Stimulated activated CD8-positive, alpha-beta memory T cell treated with anti-CD3 and anti-CD28 coated beads, Interleukin-15, amount 100 ng/mL, for 1 hour (primary cell): ENCODE measurements at places on chromosomes 11 and 22.

- DNase-seq, result no peak
Observed at GRCh38 chr11:38598418-38598817, 2000.4 kb upstream of the RAG2 start.

DNA sequence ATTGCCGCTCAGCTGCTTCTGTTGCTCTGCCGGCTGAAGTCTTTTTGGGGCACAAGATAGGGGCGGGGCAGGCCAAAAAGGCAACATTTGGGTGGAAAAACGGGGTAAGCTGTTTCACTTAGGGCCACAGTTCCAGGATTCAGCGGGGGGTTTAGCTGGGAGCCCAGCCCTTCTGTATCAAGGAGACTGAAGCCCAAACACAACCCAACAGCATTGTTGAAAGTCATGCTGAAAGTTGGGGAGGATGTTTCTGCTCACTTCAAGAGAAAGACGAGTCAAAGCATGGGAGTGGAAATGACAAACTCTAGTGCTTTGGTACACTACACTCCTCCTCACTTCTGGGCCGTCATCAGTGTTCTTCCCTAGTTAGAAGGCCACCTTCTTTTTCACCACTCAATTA is 56.1 kb upstream of the GNAZ start:
- no peak for DNase-seq

DNA sequence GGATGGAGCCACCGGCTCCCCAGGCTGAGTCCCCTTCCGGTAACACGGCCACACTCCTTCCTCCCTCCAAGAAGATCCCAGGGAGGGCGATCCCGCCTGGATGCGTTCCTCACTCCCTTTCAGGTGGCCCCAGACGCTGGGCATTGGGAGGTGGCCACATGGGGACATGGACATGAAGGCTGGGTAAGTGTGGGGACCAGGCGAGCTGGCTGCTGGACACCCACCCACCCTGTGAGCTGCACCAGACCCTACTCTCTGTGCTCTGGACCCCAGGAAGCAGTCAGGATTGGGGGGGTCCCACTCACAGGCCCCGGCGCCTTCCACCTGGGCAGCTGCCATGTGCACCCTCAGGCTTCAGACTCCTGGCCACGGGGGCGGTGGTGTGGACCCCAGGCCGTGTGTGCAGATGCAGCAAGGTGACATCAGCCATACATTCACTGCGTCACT is 932.8 kb downstream of the BRD1 start:
- no peak for DNase-seq

DNA sequence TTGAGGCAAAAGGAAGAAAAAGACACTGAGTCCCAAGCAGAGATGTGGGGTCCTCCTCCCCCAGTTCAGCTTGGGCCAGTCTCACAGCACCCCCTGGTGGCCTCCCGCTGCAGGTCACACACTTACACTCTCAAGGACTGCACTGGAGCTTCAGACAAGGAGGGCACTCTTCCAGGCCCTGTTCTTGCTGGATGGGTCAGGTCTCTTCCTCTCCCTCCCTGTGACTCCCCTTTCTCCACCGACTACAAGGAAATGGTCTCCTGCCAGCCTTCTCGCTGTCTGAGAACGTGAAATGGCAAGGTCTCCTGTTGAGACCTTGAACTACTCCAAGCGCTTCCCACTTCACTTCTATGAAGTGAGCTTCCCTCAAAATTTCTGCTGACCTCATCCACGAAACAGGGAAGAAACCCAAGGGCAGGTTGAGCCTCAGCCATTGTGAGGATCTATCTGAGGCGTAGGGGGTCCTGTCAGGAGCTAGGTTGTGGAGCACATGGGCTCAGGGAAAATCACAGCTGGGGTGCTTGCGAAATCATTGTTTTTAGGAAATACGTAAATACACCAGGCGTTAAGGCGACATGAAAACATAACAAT is 11.2 kb upstream of the IGLL1 start:
- peak; percentile 38 for DNase-seq

DNA sequence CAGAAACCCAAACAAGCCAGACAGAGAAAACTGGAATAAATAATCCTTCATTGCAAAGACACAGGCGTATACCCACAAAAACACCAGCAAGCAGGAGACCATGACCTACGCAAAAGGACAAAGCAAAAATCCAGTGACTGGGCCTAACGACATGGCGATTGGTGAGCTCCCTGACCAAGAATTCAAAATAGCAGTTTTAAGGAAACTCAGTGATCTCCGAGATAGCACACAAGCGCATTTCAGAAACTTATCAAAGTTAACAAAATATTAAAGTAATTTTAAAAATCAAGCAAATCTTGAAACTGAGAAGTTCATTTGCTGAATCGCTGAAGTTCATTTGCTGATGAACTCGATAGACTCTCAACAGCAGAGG is 27.6 kb downstream of the DBX1 start:
- DNase-seq, result no peak

DNA sequence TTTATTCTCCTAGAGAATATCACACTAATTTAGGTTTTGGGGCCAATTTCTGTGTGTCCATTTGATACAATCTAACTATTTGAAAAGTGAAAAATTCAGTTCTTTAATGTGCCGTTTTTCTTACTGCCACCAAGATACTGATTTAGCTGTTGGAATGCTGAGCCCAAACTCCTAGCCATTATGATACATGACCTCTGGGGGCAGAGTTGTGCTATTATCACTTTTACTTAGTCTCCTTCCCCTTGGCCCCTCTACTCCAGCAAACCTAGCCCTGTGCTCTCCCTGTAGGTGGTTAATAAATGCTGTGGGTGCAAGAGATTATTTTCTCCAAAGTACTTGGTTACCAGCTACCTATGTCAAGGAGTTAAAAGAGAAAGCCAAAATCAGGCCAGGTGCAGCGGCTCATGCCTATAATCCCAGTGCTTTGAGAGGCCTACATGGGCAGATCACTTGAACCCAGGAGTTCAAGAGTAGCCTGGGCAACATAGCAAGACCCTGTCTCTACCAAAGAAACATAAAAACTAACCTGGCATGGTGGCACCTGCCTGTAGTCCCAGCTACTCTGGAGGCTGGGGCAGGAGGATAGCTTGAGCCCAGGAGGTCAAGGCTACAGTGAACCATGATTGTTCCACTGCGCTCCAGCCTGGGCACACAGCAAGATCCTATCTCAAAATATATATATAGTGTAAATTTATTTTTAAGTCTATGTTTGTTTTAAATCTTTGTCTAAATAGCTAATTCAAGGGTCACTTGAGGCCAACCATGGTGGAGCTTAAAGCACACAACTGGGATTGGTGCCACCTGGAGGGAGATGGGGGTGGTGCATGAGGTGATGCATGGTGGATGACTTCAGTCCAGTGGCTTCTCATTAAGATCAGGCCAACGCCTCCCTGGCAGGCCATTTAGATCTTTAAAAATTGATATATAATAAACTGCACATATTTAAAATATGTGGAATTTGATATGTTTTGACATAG is 193.2 kb upstream of the PLET1 start:
- no peak for DNase-seq

GRCh38 chr11:91244912-91245311 is 979.7 kb upstream of the FAT3 start:
- no peak for DNase-seq

GRCh38 chr11:10568486-10568941 is at the start of gene LYVE1:
LYVE1 (minus strand) TSS chr11:10568665; CDS start chr11:10568532, 133 bp downstream.
- no peak for DNase-seq

GRCh38 chr22:27620367-27621154 is 181.0 kb downstream of the MN1 start:
- no peak for DNase-seq

GRCh38 chr11:37259734-37260133 is 661.7 kb upstream of the RAG2 start:
- no peak for DNase-seq

GRCh38 chr11:1377231-1377780 is 12.4 kb upstream of the BRSK2 start:
- DNase-seq, result no peak

DNA sequence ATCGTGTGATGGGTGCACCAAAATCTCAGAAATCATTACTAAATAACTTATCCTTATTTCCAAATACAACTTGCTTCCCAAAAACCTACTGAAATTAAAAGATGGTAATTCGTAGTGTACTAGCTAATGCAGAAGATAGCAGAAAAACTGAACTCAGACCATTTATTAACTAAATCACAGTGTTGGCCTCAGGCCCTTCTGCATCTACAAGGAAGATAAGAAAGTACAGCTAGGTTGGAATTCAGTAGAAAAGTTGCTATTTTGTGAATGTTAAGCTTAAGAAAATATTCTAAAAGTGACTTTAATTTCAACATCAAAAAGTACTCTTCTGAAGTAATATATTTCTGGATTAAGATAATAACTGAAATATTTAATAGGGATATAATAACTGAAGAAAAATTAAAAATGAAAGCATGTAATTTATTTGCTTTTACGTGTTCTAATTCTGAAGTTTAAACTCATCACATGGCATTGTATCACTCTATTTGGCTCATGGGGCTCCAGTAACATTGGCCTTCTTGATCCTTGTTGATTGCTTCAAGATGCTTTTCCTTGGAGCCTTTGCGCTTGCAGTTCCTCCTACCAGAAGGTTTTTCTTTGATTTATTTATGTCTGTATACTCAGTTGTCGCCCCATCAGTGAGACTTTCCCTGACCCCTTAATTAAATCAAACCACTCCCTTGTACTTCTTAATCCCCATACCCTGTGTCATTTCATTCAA is 847.9 kb upstream of the ANO3 start:
- no peak for DNase-seq

- no peak for DNase-seq
Observed at GRCh38 chr11:69156673-69157155, 979 bp downstream of the SMIM38 start.

DNA sequence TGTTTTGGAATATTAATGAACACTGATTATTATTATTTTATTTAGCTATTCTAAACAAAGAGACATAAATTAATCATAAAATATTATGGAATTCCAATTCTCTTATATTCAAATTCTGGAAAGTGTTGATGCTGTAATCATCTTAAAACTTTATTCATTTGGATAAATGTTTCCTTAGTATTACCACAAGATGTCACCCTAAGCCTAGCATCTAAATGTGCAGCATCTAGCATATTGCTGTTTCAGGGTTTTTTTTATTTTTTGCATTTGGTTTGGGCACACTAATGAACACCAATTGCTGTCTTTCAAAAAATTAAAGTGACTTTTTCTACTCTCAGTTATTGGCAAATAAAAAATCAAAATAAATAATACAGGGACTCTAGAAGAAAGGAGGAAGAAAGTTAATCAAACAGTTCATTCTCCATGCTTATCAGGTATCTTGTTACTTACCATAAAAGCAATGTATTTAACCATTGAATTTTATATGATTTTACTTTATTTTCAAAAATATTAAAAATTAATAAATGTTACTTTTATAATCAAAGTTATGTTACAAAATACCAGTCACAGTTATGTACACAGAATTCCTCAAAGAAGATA is 31.8 kb downstream of the DLG2 start:
- DNase-seq, result no peak

- no peak for DNase-seq
Observed at GRCh38 chr11:15159085-15159484, 44.4 kb downstream of the INSC start.

- no peak for DNase-seq
Observed at GRCh38 chr11:70252844-70253243, 17.6 kb upstream of the PPFIA1 start.

- DNase-seq, result no peak
Observed at GRCh38 chr11:126862664-126863243, 137.8 kb downstream of the KIRREL3 start.

- no peak for DNase-seq
Observed at GRCh38 chr22:50002791-50003190, 9.8 kb downstream of the IL17REL start.

- DNase-seq, result no peak
Observed at GRCh38 chr11:93903989-93904388, 53.6 kb upstream of the VSTM5 start.

DNA sequence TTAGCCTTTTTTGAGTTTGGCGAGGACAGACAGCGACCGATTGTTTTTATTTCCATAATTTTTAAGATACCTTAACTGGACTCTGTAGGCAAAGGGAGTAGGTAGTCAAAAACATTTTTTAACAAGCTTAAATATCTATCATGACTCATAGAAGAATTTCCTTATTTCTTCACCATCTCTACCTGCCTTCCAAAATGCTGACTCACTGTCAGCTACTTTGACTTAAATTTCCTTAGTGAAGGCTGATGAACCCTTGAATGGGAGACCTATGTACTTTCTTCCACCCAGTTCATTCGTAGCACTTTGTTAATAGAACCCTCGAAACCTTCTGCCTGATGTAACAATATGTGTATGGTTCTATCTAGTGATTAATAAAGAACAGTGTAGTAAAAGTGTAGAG is 1.1 kb upstream of the MTMR2 start:
- DNase-seq, result no peak

- DNase-seq, result no peak
Observed at GRCh38 chr11:116438651-116439360, 334.0 kb downstream of the BUD13 start.
